ENCODE measurements at places on chromosomes 1 and 21.

GRCh38 chr1:37501661-37502060 is 12.9 kb downstream of the MEAF6 start:
- no peak for DNase-seq

- DNase-seq = peak; percentile 35
These were observed 125.7 kb upstream of the CXADR start for GRCh38 chr21:17387030-17387617.

- DNase-seq = no peak
These were observed 283.7 kb downstream of the HLX start for GRCh38 chr1:221162939-221163338.

GRCh38 chr21:25537174-25537573 is 70.1 kb downstream of the MRPL39 start:
- no peak for DNase-seq

DNA sequence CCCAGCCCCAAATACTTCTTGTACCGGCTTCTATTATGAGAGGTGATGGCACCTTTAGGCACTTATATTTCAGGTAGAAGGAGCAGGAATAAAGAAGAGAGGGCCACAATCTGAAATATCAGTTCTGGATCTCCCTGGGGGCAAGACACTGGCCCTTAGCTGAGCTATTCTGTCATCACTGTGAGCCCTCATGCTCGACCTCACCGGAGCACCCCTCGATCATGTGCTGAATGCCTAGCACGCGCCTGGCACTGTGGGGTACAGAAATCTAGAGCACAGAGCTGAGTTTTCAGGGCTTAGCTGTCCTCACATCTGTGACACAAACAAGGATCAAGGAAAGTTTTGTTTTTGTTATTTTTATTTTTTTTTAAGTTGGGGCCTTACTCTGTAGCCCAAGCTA is 7.6 kb upstream of the MX1 start:
- DNase-seq = no peak

GRCh38 chr21:14878971-14879370 is 185.8 kb downstream of the NRIP1 start:
- no peak for DNase-seq

DNA sequence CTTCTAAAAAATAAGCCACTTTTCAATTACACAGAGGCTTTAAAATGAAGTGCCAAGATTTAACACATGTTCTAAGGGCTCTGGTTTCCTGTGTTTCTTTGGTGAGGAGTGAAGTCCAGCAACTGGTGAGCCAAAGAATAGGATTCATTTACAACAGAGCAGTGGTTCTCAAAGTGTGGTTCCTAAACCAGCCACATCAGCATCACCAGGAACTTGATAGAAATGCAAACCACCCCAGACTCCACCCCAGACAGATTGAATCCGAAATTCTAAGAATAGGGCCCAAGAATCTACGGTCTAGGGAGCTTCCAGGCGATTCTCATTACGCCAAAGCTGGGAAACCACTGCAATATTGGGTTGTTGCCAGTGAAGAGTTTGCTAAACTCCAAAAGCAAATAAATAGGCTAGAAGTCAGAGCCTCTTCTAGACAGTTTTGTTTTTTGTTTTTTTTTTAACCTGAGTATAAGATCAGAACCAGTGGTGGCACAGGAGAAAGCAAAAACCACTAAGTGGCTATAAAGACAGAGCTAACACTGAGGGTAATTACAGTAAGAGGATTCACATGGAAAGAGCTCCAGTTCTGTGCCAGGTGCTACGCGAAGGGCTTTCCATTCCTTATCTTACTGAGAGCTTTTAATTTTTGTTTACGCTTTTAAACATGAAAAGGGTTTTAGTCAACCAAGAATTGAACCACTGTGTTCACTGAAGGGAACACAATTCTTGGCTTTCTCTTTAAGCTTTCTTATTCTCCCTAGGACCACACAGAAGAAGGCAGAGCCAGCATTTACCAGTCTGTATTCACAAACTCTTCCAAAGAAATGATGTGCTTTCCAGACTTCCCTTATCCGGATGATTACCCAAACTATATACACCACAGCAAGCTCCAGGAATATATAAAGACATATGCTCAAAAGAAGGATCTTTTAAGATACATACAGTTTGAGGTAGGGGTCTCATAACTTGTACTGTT is 42.4 kb upstream of the FMO2 start:
- DNase-seq = no peak

- DNase-seq = no peak
These were observed 484.6 kb upstream of the PLXNA2 start for GRCh38 chr1:208728815-208729214.

- DNase-seq = no peak
These were observed 175.8 kb downstream of the APP start for GRCh38 chr21:25994758-25995163.

DNA sequence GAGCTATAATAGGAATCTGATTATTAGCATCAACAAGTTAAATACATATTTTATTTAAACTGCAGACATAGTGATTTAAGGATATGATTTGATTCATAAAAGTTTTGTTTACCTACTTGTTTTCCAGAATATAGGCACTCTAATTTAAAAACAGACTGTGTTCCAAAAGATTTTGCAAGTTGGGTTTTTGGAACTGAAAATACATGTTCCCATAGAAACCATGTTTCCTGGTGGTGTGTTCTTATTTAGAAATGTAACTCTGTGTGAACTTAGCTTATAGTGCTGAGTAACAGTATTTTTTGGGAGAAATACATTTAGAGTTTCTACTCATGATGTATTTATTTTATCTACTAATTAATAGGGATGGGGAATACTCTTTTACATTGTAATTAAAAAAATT is 21.8 kb downstream of the USP25 start:
- no peak for DNase-seq

DNA sequence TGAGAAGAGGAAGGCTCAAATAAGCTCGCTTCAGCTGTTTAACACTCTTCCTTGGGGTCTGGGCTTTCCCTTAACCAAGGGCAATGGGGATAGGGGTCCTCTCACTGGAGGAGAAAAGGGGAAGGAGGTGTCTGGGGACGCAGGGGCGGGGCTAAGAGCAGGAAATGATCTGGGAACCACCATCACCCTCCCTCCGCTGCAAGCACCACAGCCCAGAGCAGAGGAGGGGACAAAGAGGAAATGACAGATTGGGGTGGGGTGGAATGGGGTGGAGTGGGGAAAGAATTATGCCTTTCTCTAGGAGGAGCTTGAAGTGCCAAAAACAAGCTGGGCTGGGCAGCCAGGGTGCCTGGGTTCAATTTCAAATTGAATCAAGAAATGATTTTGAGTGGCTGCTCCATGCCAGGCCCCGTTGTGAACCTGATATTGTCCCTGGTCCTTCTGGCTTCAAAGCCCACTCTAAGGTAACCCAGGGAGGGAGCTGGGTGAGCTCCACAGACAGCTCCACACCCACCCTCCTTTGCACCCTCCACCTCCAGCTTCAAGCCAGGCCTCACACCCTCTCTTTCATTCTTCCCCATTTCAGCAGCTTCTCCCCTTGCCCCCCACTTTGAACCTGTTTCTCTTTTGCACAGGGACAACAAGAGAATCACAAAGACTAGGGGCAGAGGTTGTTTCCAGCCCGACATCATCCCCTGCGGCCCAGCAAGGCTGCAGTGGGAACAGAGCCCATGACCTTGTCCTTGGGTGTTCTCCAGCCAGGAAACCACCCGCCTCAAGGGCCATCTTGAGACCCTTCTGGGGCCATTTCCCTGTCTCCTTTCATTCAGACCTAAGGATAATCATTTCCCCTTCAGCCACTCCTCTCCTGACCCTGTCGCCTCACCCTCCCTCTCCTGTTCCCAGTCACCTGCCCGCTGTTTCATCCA is 1.1 kb downstream of the ARHGAP30 start:
- DNase-seq = no peak

- DNase-seq = no peak
These were observed 36.8 kb upstream of the PKN2 start for GRCh38 chr1:88647249-88647645.

- DNase-seq = no peak
These were observed 140.1 kb upstream of the DUSP10 start for GRCh38 chr1:221881805-221882581.

DNA sequence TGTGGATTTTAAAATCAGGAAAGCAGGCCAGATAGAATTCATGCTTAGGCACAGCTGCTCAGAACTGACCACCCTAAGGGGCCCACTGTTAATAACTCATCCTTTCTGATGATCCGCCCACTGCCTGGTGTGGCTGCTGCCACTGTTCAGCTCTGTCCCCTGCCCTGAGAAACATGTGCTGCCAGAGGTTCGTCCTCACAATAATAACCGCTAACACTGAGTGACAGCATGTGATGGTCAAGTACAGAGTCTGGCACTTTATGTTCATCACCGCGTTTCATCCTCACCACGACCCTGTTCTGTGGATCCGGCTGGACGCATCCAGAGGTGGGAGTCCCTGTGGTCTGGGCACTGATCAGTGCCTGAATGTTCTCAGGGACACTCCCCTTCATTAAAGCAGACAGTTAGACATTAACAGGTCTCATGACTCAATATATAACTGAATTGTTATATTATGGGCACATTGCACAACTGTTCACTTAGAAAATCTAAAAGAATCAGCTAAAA is 108.6 kb downstream of the SIM2 start:
- no peak for DNase-seq

GRCh38 chr21:29638138-29638537 is 301.7 kb downstream of the GRIK1 start:
- no peak for DNase-seq

- no peak for DNase-seq
These were observed 16.2 kb downstream of the CLSTN1 start for GRCh38 chr1:9807541-9807940.

GRCh38 chr1:60596791-60597750 is 485.3 kb upstream of the NFIA start:
- DNase-seq = no peak

DNA sequence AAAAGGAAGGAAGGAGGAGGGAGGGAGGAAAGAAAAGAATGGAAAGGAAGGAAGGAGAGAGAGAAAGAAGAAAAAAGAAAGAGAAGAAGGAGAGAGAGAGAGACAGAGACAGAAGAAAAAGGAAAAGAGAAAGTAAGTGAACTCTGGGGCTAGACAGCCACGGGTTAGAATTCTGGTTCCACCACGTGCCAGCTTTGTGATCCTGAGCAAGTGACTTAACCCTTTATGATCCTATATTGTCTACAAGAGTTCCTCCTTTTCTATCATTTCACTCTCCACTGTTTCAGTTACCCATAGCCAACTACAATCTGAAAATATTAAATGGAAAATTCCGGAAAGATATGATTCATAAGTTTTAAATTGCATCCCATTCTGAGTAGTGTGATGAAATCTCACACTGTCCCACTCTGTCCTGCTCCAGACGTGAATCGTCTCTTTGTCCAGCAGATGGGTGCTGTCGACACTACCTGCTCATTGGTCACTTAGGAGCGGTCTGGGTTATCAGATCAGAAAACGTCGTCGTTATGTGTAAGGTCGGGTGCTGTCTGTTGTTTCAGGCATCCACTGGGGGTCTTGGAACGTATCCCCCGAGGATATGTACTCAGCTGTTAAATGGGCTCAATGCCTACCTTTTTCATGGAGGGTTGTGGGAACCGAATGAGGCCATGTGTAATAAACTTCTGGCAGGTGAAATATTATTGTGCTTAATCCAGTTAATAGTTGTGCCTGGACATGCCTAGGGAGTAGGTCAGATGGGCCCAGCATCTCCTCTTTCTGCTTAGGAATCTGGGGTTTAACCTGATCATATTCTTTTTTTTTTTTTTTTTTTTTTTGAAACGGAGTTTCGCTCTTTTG is 19.1 kb downstream of the TMEM51 start:
- no peak for DNase-seq

DNA sequence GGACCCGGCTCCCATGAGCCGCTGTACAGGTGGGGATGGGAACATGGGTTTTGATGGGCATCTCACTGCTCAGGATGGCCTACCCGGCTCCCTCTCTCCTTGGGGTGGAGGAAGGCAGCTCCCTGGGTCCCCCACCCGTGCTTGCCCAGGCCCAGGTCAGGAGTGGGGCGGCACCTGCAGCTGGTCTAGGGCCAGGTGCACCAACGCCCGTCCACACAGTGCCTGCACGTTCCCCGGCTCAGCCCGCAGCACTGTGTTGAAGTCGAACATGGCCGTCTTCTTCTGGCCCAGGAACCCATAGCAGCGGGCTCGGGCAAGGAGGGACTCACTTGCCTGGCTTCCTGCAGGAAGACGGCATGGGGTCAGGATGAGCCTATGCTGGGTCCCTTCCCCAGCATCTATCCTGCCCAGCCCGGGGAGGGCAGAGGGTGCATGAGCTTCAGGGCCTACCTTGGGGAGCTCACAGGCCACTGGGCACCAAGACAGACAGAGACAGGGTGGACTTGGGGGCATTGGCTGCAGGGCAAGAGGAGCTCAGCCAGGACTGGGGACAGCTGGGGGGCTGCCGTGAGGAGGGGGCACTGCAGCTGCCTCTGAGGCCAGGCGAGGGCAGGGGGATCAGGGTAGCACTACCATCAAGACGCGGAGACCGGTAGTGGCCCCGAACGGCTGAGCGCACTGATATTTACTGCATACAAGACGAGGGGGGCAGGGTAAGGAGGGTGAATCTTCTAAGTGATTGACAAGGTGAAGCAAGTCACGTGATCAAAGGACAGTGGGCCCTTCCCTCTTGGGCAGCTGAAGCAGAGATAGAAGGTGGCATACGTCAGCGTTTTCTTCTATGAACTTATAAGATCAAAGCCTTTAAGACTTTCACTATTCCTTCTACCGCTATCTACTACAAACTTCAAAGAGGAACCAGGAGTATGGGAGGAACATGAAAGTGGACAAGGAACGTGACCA is 17.8 kb downstream of the TTC34 start:
- no peak for DNase-seq

DNA sequence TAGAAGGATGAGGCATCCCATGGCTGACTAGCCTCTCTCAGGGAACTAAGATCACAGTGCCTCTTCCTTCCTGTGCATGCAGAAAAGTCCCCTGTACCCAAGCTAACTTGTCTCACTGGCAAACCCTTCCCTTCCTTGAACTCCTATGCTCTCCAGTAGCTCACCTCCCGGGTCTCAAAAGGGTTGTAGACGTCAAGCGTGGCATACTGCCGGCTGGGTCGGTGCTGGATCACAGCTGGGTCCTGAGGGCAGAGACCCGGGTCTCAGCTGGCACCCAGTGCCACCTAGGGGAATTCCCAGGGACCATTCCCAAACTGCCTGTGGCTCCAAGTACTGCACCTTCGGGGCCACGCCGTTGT is 688 bp downstream of the SCAMP3 start:
- no peak for DNase-seq

- DNase-seq = no peak
These were observed 134.6 kb downstream of the GLIS1 start for GRCh38 chr1:53604291-53604919.

GRCh38 chr21:41975391-41976272 is 21.8 kb upstream of the C2CD2 start:
- DNase-seq = no peak

- DNase-seq = no peak
These were observed 64.8 kb downstream of the ATP2B4 start for GRCh38 chr1:203691447-203691846.

DNA sequence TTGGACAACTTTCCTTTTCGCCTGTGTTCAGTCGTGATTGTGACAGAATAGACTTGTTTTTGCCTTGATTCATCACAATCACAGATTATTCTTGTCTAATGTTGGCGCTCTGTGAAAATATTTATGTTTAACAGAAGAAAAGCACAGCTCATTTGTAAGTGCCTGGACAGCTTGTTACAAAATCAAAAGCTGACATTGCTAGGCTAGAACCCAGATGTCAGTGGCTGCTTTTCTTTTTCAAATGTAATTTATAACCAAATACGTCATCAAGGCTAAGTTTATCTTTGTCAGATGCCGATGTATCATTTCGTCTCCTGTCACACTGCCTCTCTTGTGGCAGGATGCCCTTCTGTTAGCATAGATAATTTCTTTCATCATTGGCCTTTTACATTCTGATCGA is 1227.3 kb downstream of the PLA2G4A start:
- no peak for DNase-seq

GRCh38 chr1:36486439-36487335 is 4.0 kb upstream of the CSF3R start:
- DNase-seq = peak; percentile 45

GRCh38 chr1:67815303-67816094 is 17.8 kb downstream of the GNG12 start:
- no peak for DNase-seq

All from omental fat pad (tissue), 4 donors.